Activated CD4-positive, alpha-beta T cell treated with anti-CD3 and anti-CD28 coated beads, Interleukin-2, amount 50 U/mL, for 1 hour (primary cell): ENCODE measurements at places on chromosomes 3 and 15.

- DNase-seq, result no peak
These were observed 137.2 kb downstream of the PPM1L start for GRCh38 chr3:160893207-160893606.

- DNase-seq, result no peak
These were observed 810.3 kb downstream of the VGLL3 start for GRCh38 chr3:86180696-86181095.

DNA sequence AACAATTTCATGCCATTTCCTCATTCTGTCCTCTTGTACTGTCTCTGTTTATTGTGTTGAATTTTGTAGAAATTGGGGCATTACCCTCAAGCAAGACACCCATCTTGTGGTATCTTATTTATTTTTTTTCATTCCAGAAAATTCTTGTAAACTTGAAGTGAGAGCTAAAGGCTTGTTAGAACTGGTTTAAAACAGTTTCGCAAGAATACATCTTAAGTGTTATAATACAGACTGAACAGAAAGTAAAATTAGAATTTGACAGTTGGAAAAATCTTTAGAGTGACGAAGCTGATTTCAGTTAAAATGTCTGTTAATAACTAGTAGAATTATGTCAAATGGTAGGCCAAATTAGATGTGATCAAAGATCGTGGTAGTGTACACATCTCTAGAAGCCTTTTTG, 26.9 kb downstream of the RNF13 start:
- no peak for DNase-seq

- DNase-seq, result no peak
These were observed 7.2 kb downstream of the MAP6D1 start for GRCh38 chr3:183818041-183818620.

GRCh38 chr3:147389717-147390116, 16.6 kb downstream of the ZIC4 start:
- DNase-seq, result no peak

DNA sequence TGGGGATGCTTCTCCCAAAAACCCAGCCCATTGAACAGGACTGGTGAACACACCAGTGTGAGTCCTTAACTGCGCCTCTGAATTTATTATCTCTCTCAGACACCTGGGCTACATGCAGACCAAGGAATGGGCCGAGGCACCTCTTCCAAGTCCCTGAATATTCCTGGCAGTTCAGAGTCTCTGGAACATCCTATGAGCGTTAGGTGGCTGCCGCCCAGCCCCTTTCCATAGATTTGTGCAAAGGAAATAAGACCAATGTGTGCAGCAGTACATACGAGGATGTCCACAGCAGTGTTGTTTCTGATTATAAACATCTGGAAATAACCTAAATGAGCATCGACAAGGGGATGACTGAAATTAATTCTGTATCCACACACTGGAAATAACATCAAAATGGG, 104.9 kb upstream of the RPL32 start:
- DNase-seq, result no peak

DNA sequence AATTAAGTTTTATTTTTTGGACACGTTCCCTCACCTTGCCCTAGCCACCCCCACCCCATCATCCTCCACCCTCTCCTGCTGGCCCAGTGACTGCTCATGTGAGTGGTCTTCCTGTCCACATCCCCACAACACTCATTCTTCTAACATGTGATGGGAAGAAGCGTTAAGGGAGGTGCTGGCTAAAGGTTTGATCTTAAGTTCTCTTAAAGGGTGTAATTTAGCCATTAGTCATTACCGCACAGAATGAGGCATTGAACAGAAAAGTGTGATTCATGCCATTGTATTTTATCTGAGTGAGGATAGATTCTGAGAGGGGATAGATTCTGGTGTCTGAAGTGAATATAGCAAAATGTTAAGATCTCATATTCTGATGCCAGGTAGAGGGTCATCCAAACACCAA, 272.9 kb upstream of the TPM1 start:
- no peak for DNase-seq

DNA sequence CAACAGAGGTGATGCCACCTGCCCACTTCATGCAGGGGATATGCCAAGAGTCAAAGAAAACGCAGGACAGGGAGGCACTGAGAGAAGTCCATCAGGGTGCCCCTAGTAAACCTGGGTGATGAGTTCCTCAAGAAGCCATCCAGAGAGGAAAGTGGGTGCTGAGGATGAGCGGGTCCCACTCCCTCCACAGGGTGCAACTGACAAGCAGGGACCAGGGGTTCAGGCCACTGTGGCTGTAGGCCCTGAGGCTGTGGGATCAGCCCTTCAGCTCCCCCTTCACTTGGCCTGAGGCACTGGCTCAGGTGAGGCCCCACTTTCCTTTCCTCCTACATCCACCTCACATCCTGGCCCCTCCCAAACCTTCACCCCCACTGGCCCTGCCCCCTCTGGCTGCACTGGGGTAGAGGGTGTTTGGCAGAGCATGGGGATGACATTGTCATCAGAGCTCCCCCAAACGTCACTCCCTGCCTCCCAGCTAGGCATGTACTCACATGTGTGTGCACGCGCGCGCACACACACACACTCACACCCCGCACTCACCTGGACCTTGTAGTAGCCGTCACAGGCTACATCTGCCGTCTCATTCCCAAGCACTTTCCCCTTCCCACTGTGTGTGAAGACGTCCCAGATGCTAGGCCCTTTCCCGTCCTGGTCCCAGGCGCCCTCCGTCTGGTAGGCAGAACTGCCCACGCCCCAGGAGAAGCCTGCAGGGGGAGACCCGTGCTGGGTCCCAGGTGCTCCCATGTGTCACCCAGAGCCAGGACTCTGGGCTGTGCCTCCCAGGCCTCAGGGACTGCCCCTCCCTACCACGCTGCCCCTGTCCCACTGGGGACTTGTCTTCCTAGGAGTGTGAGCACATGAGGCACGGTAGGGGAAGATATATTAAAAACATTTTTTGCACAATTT, 1.4 kb downstream of the LCTL start:
- no peak for DNase-seq

- DNase-seq, result no peak
These were observed 7.9 kb upstream of the STAB1 start for GRCh38 chr3:52487050-52487787.

- no peak for DNase-seq
These were observed 81.5 kb upstream of the LRTM1 start for GRCh38 chr3:55009372-55009771.

DNA sequence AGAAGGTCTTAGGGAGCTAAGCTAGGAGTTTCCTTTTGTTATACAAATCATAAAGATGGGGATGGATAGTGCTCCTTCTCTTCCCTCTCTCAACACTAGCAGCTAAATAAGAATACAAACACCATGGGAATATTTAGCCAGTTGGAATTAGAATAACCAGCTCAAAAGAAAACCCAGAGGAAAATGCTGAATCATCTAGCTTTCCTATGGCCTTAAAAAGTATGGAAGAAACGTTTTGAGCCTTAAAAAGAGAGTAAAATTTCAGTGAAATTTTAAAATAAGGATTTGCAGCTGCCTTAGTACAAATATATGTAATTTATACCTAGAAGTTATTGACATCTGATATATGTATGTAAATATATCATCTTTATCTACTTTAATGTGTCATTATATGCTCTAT, 245.8 kb downstream of the STXBP5L start:
- DNase-seq, result no peak

DNA sequence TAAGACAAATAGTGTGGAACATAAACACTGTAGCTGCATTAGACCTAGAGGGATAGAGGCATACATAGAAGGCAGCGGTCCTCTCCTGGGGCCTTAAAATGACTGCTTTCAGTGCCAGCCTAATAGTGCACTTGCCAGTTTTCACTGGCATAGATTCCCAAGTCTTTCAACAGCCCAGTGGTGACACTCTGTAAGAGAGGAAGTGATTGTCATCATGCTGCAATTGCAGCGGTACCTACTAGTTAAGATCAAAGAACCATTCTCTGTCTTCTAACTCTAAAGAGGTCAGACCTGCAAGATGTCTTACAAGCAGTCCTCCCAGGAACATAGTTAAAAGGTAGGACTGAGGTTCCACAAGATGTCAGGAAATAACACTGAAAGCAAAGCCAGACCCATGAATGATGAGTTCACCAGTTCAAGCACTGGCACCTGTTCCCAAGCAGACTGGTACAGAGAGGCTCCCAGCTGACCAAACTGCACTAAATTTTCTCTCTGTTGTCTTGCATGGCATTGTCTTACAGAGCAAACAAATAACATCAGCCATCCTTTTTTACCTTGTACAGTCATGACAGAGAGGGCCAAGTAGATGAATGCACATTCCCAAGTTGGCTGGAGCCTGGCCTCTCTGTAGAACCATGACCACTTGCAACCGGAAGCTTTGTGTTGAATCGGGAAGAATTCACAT, 100.5 kb upstream of the SKOR1 start:
- DNase-seq, result no peak

- DNase-seq, result no peak
These were observed 9.3 kb upstream of the ANKUB1 start for GRCh38 chr3:149801639-149802038.
